Right renal pelvis (tissue), 4 donors: ENCODE measurements at places on chromosomes 2 and 18.

DNA sequence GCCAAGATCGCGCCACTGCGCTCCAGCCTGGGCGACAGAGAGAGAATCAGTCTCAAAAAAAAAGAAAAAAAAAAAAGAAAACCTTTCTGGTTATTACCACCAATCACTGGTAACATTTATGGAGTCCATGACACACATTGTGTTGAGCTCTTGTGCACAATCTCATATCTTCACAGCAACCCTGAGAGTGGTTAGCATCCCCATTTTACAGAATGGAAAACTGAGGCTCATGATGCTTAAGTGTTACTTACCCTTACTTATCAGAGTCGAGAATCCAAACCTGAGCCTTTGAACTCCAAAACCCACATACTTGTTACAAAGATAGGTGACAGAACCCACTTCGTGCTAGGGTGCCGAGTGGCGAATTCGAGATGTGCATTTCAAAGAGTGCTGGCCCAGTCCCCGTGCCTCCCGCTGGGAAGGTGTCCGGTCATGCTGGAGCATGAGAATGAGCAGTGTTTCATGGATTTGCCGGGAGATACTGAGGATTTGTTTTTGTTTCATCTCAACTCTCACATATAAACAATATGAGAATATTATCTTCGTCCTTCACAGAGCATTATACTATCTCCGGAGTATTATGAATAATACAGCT is 50.9 kb downstream of the CYP27C1 start:
- DNase-seq: no peak

GRCh38 chr2:152464851-152465470 is 130.0 kb downstream of the FMNL2 start:
- DNase-seq: no peak

- DNase-seq: no peak
These were observed 220.7 kb downstream of the PRKCE start for GRCh38 chr2:45872211-45872610.

DNA sequence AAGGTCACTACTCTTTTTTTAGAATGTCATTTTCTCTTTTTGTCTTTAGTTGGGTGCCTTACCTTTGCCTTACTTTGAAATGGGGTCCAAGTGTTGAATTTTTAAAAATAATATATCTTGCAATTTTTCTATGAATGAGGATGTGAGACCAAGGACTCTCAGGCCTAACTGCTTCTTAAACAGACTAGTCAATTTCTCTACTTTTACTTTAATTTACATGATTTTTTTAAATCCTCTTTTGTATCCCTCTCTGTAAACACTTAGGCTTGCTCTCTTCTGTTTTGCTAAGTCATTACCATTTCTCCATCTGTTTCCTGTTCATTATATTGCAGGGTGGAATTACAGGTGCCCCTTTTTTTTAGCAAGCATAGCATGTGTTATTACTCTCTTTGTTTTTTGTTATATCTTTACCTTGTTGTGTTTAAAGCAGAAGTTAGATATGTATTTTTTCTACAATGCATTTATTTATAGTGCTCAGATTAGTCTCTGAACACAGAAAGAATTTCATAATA is 261.8 kb downstream of the SPAG16 start:
- DNase-seq: no peak

GRCh38 chr18:55858661-55859515 is 270.9 kb upstream of the TCF4 start:
- DNase-seq: no peak

DNA sequence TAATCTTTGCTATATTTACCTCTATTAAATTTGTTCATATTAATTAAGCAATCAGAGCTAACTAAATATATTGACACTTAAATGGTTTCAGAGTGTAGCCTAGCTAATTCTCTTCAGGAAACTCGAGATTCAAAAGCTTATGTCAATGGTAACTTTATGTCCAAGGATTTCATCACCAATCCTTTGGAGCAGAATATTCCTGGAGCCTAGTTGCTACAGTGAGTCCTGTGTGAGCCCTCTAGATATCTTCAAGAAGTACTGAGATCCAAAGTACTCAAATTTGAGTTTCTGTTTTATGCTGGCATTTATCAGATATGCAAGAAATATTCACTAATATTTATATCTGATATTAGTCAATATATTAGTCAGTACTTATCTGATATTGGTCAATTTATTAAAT is 31.3 kb downstream of the DTNA start:
- DNase-seq: no peak

- no peak for DNase-seq
These were observed 170.3 kb downstream of the TMEM18 start for GRCh38 chr2:506866-507265.
